NB4 (cell line): ENCODE measurements at places on chromosomes 5 and 9.

DNA sequence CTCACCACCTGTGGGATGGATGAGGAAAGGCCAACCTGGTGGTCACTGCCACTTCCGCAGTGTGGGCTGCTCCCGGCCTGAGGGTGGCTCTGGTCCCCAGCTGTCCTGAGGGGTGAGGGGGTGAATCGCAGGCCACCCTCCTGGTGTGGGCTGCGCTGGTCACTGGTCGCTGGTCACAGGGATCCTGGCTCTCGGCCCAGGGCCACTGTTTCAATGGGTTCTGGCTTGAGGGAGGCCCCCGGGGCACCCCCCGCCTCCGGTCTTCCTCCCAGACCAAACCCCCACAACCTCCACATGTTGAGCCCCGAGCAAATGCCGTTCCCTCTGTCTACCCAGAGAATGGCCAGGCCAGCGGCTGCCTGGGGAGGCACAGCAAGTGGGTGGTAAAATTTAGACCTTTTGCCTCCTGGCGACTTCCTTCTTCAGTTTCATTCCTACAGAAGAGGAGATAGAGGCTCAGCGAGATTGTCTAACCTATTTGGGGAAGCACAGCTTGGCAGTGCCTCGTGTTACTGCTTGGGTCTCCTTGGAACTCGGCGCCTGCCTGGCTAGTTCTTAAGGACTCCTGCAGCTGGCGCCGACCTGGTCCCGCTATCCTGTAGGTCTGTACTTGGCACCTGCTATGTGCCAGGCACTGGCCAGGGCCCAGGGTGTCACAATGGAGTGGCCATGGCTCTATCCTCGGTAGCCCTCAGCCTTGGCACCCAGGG is 48.2 kb downstream of the RXRA start:
- peak; percentile 74 for DNase-seq

- DNase-seq = no peak
Observed at GRCh38 chr9:34954225-34954624, 3.9 kb upstream of the PHF24 start.

DNA sequence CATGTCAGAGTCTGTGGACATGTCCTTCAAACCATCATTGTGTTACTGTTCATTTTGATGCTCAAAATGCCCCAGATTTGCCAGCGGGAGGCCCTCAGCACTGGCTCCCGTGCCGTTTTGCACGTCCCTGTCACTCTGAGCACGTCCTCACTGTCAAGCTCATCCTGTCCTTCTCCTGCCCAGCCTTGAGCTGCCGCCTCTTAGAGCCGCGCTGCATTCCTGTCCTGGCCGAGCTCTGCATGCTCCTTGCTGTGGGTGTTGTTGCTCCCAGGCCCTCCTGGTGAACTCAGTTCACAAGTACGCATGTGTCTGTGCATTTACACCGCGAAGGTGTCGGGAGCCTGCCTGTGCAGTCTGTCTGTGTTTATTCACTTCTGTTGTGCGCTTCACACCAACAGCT is 62.2 kb downstream of the WNK2 start:
- DNase-seq = no peak

DNA sequence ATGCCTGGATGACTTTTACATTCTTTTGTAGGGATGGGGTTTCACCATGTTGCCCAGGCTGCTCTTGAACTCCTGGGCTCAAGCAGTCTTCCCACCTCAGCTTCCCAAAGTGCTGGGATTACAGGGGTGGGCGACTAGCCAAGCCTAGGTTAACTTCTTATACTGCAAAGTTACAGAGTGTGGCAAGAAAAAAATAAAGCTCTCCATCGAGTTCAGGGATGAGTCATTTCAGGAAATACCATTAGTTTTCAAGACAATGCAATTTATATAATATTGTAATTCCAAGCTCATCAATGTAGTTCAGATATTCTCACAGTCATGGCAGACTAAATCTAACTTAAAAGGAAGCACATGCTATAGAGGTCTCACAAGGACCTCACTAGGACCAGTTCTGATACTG is 11.5 kb upstream of the ABO start:
- DNase-seq = no peak

- DNase-seq = no peak
Observed at GRCh38 chr9:92607088-92607487, 62.8 kb downstream of the IPPK start.

DNA sequence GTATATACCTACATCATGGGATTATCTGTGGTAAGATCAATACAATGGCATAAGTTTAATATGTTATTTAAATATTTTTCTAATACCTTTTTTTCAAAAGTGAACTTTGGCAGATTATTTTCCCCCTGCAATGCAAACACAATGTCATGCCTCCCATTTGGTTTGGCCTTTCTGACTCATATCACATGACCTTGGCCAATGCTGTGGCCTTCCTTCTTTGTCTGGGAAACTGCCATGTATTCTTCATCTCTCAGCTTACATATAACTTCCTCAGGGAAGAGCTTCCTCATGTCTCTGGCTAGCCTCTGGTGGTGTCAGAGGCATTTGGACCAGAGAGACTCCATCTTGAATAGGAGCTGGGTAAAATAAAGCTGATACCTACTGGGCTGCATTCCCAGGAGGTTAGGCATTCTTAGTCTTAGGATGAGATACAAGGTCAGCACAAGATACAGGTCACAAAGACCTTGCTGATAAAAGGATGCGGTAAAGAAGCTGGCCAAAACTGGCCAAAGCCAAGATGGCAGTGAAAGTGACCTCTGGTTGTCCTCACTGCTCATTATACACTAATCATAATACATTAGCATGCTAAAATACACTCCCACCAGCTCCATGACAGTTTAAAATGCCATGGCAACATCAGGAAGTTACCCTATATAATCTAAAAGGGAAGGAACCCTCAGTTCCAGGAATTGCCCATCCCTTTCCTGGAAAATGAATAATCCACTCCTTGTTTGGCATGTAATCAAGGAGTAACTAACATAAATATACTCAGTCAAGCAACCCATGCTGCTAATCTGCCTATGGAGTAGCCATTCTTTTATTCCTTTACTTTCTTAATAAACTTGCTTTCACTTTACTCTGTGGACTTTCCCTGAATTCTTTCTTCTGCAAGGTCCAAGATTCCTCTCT is 76.0 kb downstream of the C9orf153 start:
- no peak for DNase-seq

- no peak for DNase-seq
Observed at GRCh38 chr9:133437753-133438531, 15.8 kb downstream of the ADAMTS13 start.

DNA sequence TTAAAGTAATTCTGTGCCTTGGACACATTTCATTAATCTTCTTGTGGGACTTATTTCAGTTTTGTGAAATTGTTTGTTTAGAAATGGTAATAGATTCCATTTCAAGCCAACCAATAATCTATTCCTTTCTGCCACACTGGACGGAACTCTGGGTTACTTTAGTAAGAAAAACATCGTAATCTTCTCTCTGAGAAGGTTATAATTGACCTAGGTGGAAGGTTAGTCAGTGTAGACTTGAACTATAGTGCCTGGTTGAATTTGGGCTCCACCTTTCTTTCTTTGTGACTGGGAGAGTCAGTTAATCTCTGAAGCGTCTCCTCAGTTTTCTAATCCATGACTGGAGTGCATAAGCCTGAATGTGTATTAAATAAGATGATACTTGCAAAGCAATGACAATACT is 89.7 kb upstream of the PRLR start:
- DNase-seq = no peak

DNA sequence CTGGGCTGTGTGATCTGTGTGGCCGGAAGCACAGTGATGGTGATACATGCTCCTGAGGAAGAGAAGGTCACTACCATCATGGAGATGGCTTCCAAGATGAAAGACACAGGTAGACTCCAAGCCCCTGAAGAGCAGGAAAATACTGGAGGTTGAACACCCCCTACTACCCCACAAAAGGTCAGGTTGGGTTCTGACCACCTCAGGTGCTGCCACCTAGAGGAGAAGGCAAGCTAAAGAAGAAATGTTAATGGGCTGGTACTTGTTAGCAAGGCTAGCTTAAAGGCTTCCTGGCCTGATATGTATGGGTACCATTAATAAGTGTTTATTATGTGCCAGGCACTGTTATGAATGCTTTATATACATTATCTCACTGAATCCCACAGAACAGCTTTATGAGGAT is 11.7 kb downstream of the NIPAL4 start:
- DNase-seq = peak; percentile 42

DNA sequence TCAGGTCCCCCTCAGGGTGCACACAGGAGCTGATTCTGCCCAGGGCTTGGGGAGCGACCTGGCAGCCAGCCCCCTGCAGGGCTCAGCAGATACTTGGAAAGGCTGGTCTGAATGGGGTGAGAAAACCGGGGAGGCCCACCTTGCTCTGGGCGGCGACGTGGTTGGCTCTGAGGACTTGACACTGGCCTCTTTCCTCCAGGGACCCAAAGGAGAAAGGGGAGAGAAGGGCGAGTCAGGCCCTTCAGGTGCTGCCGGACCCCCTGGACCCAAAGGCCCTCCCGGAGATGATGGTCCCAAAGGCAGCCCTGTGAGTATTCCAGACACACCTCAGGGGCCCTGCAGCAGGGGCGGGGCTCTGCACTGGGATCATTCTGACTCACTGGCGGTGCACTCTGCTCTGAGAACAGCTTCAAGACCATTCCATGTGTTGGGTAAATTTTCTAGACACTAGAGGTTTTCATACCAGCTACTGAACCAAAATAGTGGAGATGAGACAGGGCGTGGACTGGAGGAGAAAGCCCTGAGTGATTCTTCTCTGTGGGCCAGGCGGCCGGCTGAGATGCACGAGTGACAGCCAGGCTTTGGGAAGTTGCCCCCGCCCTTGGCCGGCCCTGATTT is 65.9 kb upstream of the FCN2 start:
- no peak for DNase-seq

GRCh38 chr5:95375591-95375990 is 15.6 kb upstream of the FAM81B start:
- no peak for DNase-seq

DNA sequence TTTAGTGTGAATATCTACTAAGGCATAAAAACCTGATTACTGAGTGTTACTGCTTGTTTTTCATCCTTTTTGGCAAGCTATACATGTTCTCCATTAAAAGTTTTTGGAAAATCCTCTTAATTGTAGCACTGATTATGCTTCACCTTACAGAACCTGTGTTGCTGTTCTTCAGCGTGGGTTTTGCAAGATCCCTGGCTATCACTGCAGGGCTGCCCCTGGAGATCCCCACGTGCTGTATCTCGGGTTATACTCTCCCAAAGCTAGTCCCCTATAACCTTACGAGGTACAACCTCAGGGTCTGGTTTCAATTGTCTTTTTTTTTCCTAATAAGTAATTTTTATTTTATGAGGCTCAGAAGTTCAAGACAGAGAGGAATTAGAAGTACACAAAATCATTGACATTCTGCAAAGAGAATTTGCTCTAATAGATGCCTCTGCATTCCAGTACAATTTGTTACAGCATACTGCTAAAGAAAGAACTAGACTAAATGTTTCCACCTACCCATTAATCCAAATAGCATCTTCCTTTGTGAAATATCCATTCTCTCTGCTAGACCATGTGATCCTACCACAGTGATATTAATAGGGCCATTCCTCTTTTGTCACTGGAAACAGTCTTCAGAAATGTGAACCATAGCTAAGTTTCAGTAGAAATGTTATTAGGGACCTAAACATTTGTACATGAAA is 25.8 kb upstream of the CAMK4 start:
- no peak for DNase-seq

DNA sequence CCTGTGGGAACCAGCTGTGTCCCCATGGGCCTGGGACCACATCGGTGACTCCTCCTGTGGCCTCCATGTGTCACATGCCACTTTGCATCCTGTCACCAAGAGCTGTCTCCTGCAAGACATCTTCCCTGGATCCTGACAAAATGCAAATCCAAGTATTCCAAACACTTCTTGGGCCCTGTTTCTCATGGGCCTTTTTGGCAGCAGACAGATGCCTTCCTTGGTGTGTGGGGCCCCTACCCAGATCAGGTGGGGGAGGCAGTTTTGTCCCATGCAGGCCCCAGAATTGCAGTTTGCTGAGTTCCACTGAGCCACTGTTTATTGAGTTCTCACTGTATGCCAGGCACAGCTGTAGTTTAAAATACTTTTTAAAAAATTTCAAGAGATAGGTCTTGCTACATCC is 62.5 kb upstream of the GABRP start:
- DNase-seq = no peak

DNA sequence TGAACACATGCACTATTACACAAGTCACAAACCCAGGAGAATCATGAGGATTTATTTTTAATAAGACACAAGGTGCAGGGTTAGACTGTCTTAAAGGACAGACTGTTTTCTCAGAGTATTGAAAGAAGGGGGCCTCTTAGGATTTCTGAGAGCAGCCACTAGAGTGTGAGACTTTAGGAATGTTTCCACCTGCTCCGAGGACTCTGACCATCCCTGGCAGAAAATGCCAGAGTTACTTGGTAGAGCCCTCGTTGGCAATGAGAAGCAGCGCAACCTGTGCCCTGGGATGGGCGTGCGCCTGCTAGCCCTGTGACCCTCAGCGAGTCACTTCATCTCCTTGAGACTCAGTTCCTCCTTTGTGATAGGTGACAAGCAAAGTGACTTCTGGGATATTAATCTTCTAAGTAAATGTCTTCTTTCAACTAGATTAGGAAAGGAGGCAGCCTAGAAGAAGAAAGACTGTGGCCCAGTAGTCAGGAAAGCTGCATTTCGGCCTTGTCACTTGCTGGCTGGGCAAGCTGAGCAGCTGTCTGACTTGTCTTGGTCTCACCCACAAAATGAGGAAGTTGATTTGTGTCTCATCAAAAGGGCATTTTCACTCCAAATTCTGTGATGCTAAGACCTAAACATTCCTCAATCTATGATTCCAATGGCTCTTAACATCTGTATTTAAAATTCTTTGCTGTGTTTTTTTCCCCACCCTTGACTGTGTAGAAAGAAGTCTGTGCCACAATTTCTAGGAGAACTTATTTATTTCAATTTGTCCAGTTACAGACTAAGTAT is 60.5 kb downstream of the PTCD2 start:
- DNase-seq = peak; percentile 69

DNA sequence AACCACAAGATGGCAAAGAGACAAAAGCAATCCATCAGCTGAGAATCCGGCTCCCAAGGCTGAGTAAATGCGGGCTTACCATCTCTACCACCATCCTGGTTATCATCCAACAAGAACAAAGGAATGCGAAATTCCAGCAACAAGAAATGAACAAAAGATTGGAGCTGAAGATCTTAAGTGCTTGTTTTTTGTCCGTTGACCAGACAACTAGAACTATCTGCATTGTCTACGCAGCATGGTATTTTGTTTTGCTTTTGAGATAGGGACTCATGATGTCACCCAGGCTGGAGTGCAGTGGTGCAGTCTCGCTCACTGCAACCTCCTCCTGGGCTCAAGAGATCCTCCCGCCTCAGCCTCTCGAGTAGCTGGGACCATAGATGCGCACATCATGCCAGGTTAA is 88.9 kb downstream of the ZNF366 start:
- DNase-seq = no peak

GRCh38 chr5:142280066-142281007 is 44.5 kb downstream of the SPRY4 start:
- DNase-seq = peak; percentile 44

GRCh38 chr9:27671636-27672035 is 98.4 kb upstream of the C9orf72 start:
- no peak for DNase-seq
